Activated CD4-positive, alpha-beta T cell treated with anti-CD3 and anti-CD28 coated beads, Interleukin-2, amount 50 U/mL, for 16 hours (primary cell): ENCODE measurements at places on chromosomes 12 and 14.

- no peak for DNase-seq
Observed at GRCh38 chr12:25705261-25705660, 152.2 kb upstream of the LMNTD1 start.

DNA sequence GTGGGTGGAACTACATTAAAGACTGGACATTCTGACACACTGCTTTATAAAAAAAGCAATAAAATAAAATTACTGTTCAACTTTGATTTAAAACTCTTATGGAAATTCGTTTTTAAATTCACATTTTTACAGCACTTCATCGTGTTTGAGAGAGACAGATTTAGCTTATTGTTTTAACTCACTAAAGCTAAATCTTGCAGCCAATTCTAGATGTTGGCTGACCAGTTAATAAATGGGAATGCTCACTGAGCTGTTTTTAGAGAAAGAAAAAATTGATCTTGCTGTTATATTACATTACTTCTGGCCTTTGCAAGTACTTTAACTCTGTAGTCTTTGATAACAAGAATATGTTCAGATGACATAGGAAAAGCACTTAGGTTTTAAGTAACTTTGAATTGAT is 157.1 kb downstream of the PLCZ1 start:
- no peak for DNase-seq

- DNase-seq = no peak
Observed at GRCh38 chr14:52025310-52025709, 36.0 kb downstream of the RTRAF start.

GRCh38 chr14:61636291-61636690 is 59.0 kb upstream of the HIF1A start:
- no peak for DNase-seq
